Stimulated activated CD8-positive, alpha-beta memory T cell treated with anti-CD3 and anti-CD28 coated beads, Interleukin-4, amount 100 ng/mL, for 48 hours (primary cell): ENCODE measurements at places on chromosomes 2 and 18.
A peak's percentile ranks its signal among the peaks of the same experiment; 100 is the strongest.

DNA sequence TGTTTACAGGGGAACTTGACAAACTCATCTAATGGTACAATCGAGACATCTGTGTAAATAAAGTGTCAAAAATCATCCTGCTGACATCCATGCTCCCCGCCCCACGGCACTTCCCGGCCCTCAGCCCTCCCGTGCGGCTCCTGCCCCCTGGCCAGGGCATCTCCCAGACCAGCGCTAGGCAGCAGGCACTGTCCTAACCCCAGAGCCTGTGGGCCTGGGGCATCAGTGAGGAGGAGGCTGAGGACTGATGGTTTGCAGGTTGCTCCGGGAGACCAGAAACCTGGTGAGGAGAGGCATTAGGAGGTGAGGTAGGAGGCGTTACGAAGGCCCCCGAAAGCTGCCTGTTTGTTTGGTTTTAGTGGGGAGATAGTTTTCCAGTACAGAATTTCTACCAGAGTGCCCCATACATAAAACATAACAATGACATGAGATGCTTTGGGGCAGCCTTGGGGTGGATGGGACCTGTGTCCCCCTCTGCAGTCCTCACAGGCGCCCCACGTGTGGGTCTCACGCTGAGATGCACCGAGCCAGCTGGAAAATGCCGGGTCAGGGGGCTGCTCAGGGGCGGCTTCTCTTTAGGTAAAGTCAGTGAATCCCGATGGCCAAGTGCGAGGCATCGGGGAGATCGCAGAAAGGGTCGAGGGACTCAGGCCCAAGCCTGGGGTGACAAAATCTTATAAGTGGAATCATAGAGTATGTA lies 114.2 kb downstream of the RTP5 start:
- DNase-seq, result peak; percentile 16

- DNase-seq, result no peak
Measured at GRCh38 chr2:206557321-206557720, 85.0 kb upstream of the FAM237A start.

- no peak for DNase-seq
Measured at GRCh38 chr2:102142829-102143449, 393 bp downstream of the IL1R1 start.

- DNase-seq, result no peak
Measured at GRCh38 chr2:36246320-36246990, 109.1 kb upstream of the CRIM1 start.

DNA sequence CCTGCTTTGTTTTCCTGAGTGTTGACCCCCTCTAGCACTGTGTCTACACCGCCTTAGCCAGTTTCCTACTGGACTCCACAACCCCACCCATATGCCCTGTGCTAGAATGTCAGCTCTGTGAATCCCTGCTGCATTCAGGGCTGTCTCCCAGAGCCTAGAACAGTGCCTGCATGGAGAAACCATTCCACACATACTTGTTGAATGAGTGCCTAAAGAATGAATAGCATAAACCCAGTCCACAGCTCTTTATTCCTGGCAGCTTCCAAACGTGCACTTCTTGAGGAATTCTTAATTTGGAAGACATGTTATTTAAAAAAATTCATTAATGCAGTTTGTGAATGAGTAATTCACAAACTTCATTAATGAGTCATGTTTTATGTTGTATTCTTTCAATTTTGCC lies 6.5 kb upstream of the NAPG start:
- DNase-seq, result no peak

DNA sequence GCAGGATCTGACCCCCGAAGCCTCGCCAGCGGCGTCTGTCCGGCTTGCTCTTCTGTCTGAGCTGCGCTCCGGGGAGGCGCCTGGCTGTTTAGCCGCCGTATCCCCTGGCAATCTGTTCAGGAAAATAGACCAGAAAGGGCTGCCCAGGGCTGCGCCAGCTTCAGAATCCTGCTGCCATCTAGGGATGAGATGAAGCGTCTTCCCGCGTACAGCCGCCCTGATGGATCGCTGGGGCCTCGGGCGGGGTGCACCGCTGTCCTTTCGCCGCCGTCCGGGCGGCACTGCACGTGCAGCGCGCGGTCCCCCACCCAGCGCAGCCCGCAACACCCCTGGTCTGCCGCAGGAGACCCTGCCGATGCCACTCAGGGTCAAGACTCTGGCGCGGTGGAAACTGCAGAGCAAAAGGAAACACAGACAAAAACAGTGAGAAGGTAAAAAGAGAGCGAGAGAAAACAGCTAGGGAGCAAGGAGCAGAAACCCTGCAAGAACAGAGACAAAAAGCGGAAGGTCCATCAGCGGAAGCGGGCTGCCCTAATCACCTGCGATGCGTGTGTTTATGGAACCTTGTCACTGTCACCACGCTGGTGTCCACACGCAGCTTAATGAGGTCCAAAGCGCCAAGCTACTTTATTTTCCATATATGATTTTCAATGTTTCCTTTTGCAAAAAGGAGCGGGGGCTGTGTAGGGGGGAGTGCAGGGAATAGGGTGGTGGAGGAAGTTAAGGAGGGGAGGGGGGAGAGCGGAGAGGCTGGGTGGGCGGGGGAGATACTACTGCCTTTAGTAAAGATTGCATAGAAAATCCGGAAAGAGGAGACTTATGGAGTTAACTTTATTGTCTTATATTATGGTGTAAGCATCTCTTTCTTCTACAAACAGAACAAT lies 2113.3 kb upstream of the PIK3C3 start:
- no peak for DNase-seq

DNA sequence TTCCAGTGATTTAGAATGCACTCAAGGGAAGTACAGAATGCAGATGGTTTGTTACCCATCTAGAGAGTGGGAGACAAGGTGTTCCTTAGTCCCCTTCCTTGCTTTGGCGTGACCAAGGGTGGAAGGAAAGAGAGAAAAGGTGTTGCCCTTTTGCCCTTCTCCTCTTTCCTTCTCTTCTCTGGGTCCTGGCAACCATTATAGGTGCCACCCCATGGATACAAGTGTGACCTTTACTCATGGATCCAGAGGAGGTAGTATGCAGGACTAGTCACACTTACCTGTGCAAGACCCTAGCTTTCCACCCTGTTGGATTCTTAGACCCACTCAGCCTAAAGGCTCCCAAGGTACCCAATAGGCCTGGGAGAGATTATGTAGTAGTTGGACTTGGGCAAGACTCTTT lies 11.6 kb upstream of the RBFA start:
- no peak for DNase-seq

GRCh38 chr2:5914811-5915611 lies 222.8 kb downstream of the SOX11 start:
- no peak for DNase-seq

GRCh38 chr2:196274387-196274809 lies 103.0 kb upstream of the STK17B start:
- DNase-seq, result no peak

DNA sequence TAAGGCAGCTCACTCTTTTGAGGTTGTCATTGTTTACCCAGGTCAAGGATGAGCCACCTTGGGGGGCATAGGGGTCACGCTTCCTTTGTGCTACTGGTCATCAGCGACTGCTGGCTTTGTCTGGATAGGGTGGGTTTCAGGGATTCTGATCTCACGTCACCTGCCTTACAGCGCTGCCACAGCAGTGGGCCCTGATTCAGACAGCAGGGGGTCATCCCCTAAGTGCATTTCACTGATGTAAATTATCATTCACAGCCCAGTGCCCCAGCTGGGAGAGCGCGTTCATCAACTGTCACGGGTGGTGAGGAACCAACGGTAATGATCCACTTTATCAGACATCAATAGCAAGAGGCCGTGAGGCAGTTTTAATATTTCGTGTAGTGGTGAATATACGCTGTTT lies 291.2 kb downstream of the NEDD4L start:
- no peak for DNase-seq

DNA sequence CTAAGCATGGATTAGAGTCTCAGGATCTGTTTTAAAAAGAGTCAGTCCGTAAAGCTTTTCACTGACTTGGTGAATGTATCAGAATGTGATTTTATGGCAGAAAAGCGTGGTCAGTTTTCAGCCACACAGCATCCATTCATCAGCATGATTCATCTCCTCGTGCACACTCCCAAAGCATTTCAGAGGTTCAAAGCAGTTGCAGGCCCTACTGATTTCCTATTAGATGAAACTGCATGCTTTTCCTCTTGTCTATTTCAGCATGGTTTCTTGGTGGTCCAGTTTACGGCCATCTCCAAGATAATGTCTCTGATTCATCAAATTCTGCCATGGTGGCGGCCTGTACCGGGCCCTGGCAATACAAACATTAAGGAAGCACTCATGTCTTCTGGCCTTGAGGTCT lies 4.8 kb upstream of the PARD6G start:
- no peak for DNase-seq

GRCh38 chr2:171181064-171182049 lies 20.7 kb upstream of the TLK1 start:
- DNase-seq, result no peak

GRCh38 chr2:27795093-27795834 lies 23.7 kb downstream of the MRPL33 start:
- DNase-seq, result no peak

DNA sequence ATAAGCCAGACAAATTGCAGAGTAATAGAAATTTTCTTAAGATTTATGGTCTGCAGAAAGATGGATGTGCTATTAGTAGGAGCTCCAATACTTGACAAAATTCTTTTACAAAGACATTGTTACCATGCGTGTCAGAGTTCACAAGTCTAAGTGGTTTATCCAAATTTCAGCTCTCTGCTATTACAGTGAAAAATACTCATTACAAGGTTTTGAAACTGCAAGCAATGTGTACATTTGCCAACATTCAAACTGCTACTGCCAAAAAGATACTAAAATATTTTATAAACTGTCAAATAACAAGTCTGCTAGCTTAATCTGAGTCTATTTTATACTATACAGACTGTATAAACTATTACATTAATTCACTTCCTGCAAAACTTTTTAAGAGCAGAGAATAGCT lies 1341.5 kb upstream of the ACVR2A start:
- no peak for DNase-seq

DNA sequence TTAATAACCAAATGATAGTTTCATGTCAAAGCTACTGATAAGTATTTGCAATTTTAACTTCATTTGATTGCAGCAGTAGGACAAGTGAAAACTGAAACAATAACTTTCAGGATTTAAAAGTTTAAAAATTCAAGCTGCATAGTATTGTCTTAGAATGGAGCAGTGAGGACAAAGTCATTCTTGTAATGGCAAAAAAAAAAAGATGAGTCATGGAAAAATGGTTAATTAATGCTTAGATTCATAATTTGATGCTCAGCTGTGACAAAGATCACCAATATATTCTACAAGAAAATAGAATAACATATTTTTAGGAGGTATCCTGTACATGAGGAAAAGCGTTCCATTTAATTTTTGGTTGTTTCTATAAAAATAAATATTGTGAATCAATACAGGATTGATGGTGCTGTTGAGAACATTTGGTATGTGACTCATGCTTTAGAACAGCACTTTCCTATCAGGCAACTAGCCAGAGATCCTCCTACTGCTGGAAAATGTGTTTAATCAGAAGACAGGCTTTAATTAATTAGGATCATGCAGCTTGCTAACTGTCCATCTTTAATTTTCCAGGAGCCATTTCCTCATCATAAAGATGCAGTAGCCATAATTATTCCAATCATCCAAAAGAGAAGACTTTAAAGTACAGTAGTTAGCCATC lies 239.0 kb upstream of the MMADHC start:
- DNase-seq, result no peak
